ENCODE measurements at places on chromosomes 13 and 19. TPM values are rescaled to one million over a fixed set of nuclear protein-coding genes. Genes with fewer than 3 reads are reported as not detected.

Gene BEST2
- total RNA-seq: not detected

Gene PPP1R15A
- total RNA-seq: 39.8 TPM

Gene WBP4
- 11.2 TPM for total RNA-seq

Gene ACTMAP
- total RNA-seq: 4.4 TPM

Gene HIF3A
- total RNA-seq: 6.0 TPM

Gene CYP4F11
- total RNA-seq: not detected

Gene ZNF471
- 0.71 TPM for total RNA-seq

Gene TMEM147
- 116 TPM for total RNA-seq

Gene MEIS3
- 44.7 TPM for total RNA-seq

Gene PSG5
- total RNA-seq: 7.8 TPM

Gene CTXN1
- total RNA-seq: 2.9 TPM

Gene CRX
- not detected for total RNA-seq

Gene LRG1
- total RNA-seq: not detected

Gene HSPB6
- 41.2 TPM for total RNA-seq

Gene FEM1A
- 8.3 TPM for total RNA-seq

Gene SULT2A1
- not detected for total RNA-seq

Gene ZNF69
- total RNA-seq: 3.5 TPM

Gene PRR36
- total RNA-seq: not detected

Gene RLN3
- total RNA-seq: not detected

Gene RAB4B
- total RNA-seq: 38.6 TPM

Gene VMAC
- total RNA-seq: 1.4 TPM

Gene DCT
- not detected for total RNA-seq

Gene RGL3
- total RNA-seq: not detected

Gene PRTN3
- not detected for total RNA-seq

Gene SPART
- 51.9 TPM for total RNA-seq

Gene CGB8
- total RNA-seq: not detected

Gene POLD1
- total RNA-seq: 49.9 TPM

Gene FOXO1
- total RNA-seq: 13.5 TPM

Gene NFIC
- 43.4 TPM for total RNA-seq

Gene C1QTNF9
- not detected for total RNA-seq

Gene SGCG
- not detected for total RNA-seq

Gene TEKTIP1
- total RNA-seq: not detected

Gene GALP
- total RNA-seq: not detected

Gene TLE6
- total RNA-seq: 3.7 TPM

Gene SERP2
- 11.2 TPM for total RNA-seq

Gene KIR3DL1
- not detected for total RNA-seq

Gene CATSPERD
- total RNA-seq: not detected

Gene ERICH6B
- not detected for total RNA-seq

Gene IGFL2
- total RNA-seq: not detected

Gene REXO1
- total RNA-seq: 8.0 TPM

Gene TNFSF13B
- total RNA-seq: 2.3 TPM

Gene ZNF560
- 0.53 TPM for total RNA-seq

Gene CD79A
- 0.35 TPM for total RNA-seq

Gene KCNRG
- 1.1 TPM for total RNA-seq

Gene COL4A1
- total RNA-seq: 166 TPM

Gene SYT3
- not detected for total RNA-seq

Gene DHX34
- 10.6 TPM for total RNA-seq

Gene SMIM44
- total RNA-seq: not detected

Gene RFXANK
- total RNA-seq: 102 TPM

Gene SIRT2
- total RNA-seq: 48.4 TPM

Gene SF3A2
- total RNA-seq: 28.0 TPM

Gene GAPDHS
- total RNA-seq: not detected

Gene SMIM7
- total RNA-seq: 85.8 TPM

Gene MTUS2
- not detected for total RNA-seq

Gene NR2F6
- total RNA-seq: 73.4 TPM

All from myometrial cell (primary cell).